Left ventricle myocardium inferior (tissue), 1 donor: ENCODE measurements at places on chromosomes 12 and 14. TPM values are rescaled to one million over a fixed set of nuclear protein-coding genes. Genes with fewer than 3 reads are reported as not detected.

RNASE13 gene
- total RNA-seq = not detected

DNA sequence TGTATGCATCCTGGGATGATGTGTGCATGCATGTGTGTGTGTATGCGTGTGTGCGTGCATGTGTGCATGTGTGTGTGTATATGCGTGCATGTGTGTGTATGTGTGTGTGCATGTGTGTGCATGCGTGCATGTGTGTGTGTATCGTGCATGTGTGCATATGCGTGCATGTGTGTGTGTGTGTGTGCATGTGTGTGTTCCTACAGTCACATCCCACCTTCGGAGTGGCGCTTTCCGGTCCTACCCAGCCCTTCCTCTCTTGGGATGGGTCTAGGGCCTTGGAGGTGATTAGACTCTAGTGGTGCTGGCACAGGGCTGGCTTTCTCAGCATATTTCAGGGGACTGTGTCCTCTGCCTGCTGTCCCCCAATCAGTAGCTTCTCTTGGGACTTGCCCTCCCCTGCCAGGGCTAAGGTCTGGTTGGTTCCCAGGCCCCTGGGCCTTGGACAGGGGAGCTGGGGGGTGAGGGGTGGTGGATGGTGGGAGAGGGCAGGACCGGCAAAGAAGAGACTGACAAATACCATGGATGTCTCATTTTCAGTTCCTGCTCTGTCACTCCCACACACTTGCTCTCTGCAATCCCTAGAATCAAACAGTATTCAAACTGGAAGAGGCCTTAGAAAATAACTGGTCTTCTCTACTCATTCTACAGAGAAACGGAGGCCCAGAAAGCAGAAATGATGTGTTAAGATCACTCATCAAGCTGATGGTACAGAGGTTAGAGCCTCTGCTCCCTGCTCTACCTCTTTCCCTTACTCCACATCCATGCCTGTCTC lies 21.9 kb upstream of the FAIM2 start:
- no peak for DNase-seq

- peak; percentile 71 for DNase-seq
Measured at GRCh38 chr12:4215229-4216186, 58.1 kb upstream of the CCND2 start.

TCP11L2 gene
- total RNA-seq = 126 TPM

DNA sequence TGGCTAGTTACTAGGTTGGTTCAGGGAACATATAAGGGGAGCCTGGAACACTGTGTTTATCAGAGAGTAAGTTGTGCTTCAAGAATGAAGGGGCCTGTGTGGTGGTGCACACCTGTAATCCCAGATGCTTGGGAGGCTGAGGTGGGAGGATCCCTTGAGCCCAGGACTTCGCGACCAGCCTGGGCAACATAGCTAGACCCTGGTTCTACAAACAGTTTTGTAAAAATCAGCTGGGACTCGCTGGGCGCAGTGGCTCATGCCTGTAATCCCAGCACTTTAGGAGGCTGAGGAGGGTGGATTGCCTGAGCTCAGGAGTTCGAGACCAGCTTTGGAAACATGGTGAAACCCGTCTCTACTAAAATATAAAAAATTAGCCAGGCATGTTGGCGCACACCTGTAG lies 42.1 kb upstream of the GPR132 start:
- DNase-seq = no peak

EEF1AKMT3 gene
- total RNA-seq = 0.99 TPM

CPNE6 gene
- total RNA-seq = not detected

ANG gene
- total RNA-seq = 3.7 TPM

GRCh38 chr12:32305163-32305562 lies 94.2 kb upstream of the FGD4 start:
- no peak for DNase-seq

TAS2R30 gene
- total RNA-seq = 0.44 TPM

GRCh38 chr12:51323966-51324895 lies at the start of gene BIN2:
TSS of gene BIN2 (minus strand) at chr12:51324174. CDS start at chr12:51324102, 72 bp downstream.
- DNase-seq = peak; percentile 56

GRCh38 chr12:71465796-71466195 lies 26.2 kb downstream of the LGR5 start:
- DNase-seq = no peak

DNA sequence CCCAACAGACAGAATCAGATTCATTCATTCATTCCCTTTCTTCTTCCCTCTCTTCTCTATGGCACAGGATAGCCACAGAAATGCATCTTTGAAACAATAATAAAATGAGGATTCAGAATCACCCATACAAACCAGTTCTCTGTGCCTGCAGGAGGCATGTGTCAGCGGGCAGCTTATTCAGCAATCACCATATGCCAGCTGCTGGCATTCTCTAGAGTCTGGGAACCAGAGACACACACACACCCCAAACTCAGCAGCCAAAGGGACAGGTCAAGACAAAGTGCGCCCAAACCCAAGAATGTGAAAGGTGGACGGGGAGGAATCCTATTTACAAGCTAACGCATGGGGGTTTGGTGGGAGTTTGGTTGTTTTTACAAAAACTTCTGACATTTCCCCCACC lies 14.1 kb downstream of the ARF3 start:
- DNase-seq = no peak

GRCh38 chr14:75259510-75259855 lies 19.1 kb upstream of the FOS start:
- DNase-seq = no peak

CSRP2 gene
- total RNA-seq = 22.8 TPM

DNA sequence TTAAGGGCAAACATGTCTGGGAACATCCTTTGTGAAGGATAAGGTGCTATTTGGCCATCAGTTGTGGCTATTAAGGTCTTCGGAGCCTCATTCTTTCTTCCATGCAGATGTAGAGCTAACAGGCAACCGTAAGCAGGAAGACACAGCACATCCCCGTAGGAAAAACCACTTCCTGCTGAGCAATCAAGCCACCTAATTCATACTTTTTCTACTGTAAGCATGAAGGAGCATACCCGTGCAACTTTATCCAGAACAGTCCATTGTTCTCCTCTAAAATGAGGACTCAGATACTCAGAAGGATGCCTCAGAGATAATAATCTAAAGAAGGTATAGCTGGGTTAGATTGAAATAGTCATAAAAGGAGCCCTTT lies 232.0 kb downstream of the PPM1H start:
- DNase-seq = no peak

- DNase-seq = no peak
Measured at GRCh38 chr12:30111719-30112118, 328.0 kb upstream of the TMTC1 start.

DNA sequence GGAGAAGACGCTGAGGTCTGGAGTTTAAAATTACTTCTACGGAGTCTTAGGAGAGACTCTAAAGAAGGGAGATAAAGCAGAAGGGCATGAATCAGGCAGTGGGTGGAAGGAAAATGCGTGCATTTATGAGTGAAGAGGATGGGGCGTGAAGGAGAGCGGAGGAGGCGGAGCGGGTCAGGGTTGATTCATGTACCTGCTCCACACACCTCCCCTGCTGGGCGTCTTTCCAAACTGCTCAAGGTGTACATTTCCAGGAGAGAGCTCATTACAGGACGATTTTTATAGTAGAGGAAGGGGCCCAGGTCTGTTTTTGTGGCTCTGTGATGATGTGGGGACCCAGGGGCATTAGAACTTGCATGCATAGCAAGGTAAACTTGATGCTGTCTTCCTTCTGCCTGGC lies 65.0 kb upstream of the ASPG start:
- DNase-seq = no peak

DNA sequence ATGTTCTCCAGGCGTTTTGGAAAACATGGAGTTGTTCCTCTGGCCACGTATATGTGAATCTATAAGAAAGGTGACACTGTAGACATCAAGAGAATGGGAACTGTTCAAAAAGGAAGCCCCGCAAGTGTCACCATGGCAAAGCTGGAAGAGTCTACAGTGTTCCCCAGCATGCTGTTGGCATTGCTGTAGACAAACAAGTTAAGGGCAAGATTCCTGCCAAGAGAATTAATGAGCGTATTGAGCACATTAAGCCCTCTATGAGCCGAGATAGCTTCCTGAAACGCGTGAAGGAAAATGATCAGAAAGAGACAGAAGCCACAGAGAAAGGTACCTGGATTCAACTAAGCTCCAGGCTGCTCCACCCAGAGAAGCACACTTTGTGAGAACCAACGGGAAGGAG lies 92.5 kb upstream of the EIF5 start:
- DNase-seq = no peak

GRCh38 chr14:95385701-95386100 lies 66.0 kb upstream of the CLMN start:
- no peak for DNase-seq

CLMN gene
- 3.7 TPM for total RNA-seq

DNA sequence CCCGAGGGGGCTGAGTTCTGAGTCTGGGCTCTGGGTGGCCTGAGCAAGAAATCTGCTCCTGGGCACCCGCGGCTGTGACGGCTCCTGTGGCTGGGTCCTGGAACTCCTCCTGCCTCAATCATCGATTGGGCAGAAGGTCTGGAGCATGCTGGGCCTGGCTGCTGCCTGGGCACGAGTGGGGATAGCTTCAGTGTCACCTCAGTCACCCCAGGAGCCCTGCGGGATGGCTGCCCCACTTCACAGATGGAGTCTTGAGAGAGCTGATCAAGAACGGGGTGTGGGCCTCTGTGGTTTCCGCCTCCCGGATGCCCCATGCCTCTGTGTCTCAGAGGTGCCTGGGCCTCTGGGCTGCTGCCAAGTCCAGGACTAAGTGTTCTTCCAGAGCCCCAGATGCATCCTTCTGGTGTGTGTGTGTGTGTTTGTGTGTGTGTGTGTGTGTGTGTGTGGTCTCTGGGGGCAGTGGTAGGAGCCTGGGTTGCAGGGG lies 185.6 kb upstream of the C14orf180 start:
- peak; percentile 69 for DNase-seq
